ENCODE measurements at places on chromosomes 6 and 20.
A peak's percentile ranks its signal among the peaks of the same experiment; 100 is the strongest.

DNA sequence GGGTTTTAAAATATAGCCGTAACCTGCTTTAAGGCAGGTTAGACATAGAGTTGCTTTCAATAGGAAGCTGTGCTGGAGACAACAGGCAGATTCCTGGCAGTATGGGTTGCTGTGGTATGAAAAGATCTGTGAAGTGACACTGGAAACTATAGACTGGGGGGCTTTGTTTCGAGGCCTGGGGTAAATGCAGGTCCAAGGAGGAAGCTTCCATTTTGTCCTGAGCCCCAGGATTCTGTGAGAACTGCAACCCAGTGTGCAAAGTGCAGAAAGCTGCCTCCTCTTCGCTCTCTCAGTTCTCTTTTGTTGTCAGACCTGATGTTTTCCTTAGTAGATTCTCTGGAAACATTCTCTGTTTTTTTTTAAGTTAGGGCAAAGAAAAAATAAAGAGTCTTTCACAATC lies 86.9 kb downstream of the LYRM4 start:
- no peak for DNase-seq

DNA sequence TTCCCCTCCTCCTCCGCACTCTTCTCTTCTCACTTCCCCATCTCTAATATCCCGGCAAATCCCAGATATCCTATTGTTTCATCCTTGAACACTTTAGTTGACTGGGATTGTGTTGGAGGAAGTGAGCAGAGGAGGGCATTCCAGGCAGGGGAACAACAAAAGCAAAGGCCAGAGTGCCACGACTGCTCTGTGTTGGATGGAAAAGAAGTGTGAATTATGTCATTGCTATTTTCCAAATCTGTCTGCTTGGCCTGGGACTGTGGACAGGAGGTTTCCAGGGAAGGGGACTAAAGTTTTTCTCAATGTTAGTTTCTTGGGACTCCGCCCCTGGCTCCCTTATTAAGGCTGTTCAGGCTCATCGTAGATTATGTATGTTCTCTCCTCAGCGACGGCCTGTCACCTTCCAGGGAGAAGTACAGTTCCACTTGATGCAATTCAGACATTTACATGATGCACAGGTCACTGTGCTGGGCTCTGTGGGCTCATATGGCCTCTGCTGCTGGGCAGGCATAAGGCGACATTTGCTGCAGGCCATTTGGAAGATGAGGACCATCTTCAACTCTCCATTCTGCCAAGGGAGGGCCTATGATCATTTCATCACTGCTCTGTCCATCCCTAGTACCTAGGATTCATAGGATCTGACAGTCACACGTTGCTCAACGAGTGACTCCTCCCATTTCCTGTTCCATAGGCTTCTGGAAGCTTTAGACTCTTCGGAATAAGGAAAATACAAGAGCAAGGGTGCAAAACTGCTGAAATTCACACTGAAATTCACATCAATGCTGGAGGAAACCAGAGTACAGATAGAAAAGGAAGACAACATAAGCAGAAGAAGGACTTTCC lies 99.1 kb upstream of the KCNK16 start:
- no peak for DNase-seq

DNA sequence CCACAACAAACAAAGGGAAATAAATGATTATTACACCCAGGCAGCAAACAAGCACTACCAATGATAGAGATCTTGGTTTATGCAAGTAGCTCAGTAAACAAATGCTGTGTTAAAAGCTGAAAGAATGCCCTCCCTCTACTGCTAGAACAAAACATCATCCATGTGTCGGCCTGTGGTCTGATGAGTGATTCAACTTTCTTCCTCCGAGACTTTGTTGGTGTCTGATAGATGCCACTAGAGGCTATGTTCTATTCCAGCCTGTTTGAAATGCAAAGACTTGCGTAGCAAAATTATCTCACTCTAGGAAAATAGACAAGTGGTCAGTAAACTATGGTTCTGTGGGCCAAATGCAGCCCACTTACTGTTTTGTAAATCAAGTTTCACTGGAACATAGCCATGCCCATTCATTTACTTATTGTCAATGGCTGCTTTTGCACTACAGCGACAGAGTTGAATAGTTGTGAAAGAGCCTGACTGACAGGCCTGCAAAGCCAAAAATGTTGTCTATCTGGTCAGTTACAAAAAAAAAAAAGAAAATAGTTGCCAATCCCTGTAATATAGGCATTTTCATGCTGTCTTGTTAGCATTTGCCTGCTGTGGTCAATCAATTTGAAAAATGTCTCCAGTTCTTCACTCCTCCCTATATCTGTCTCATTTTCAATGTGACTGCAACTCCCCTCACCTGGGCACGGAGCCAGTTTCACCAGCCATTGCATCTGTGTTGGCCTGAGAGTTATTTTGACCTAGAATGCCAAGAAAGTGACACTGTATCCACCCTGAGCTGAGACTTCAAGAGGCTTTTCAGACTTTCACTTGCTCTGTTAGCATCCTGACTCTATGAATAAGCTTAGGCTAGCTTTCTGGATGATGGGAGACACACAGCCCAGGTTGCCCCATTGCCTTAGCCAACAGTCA lies 544.6 kb upstream of the BTBD3 start:
- DNase-seq: no peak

- peak; percentile 44 for DNase-seq
These were observed 53.0 kb downstream of the ADAT2 start for GRCh38 chr6:143397227-143398222.

- DNase-seq: no peak
These were observed 10.4 kb upstream of the ZFAND3 start for GRCh38 chr6:37809197-37809543.

DNA sequence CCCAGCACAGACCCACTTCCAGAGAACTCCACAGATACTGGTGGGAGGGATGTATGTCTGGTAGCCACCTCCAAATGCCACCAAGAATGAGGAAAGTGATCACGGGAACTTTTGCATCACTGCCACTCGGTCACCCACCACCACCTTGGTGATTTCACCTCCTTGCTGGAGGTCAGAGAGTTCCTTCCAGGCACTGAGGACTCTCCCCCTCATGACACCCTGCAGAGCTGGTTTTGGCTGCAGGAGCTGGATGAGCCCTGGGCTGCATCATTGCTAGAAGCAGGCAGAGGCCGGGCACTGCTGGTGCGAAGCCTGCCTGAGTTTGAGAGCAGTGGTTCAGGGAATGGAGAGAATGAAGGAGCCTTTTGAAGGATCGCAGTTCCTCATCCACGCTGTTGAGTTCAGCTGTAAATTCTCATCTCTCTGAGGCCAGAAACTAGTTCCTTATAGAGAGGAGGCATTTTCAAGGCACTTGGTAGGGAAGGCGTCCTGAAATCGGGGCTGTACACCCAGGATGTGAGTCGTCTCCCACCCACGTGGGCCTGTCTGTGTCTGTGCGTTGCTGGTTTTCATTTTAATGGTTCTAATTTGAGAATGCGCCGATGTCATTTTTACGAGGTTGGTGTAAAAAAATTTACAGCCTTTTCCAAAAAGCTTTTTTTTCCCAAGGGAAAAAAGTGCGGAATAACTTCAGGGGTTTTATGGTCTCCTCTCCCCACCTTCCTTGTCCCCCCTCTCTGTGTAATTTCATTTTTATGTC lies 25.0 kb downstream of the FOXP4 start:
- no peak for DNase-seq

GRCh38 chr6:47180633-47181032 lies 129.1 kb downstream of the TNFRSF21 start:
- DNase-seq: peak; percentile 10

GRCh38 chr20:17377231-17377630 lies 150.4 kb downstream of the PCSK2 start:
- DNase-seq: no peak

- DNase-seq: no peak
These were observed 137.8 kb downstream of the TTLL2 start for GRCh38 chr6:167462514-167463312.

DNA sequence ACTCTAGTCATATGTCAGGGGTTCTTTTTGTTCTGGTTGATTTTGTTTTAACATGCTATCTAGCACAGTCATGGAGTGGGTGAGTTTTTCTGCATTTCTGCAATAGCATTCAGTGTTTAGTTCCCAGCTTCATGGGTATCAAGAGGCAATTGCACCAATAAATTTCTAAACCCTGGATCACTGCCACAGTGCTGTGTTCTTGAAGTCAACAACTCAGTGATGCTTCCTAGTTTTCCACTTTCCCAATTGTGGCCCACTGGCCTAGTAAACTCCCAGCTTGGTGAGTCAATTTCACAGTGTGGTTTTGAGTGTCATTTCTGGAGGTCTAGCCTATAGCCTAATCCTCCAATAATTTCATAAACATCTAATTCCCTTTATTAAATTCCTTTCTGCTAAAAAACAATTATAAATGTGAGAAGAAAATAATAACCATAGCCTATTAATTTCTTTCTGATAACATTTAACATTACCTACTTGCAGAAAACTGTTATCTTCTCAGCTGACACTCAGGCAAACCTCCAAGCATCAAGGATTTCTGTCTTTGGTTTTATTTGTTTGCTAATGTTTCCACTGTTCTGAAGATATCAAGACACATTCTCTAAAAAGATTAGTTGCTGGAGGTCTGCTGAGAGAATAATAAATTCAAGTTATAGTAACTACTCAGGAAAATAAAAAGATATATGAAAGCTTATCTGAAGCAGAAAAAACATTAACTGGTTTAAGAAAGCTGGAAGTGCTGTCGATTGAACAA lies 89.9 kb downstream of the PDE7B start:
- no peak for DNase-seq

- no peak for DNase-seq
These were observed 20.8 kb upstream of the STX11 start for GRCh38 chr6:144129469-144129868.
